ENCODE measurements at places on chromosomes 12 and 14. TPM values are rescaled to one million over a fixed set of nuclear protein-coding genes. Genes with fewer than 3 reads are reported as not detected.

DNA sequence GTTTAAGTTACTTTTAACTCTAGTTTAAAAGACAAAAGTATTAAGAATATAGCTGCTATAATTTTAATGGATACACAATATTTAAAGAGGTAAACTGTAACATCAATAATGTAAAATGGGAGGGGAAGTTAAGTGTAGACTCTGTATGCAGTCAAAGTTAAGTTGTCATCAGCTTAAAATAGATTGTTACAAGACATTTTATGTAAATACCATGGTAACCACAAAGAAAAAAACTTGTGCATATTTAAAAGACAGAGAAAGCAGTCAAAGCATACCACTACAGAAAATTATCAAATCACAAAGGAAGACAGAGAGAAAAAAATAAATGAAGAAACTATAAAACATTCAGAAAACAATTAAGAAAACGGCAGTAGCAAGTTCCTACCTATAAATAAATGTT, 73.3 kb downstream of the CEP128 start:
- no peak for DNase-seq

DNA sequence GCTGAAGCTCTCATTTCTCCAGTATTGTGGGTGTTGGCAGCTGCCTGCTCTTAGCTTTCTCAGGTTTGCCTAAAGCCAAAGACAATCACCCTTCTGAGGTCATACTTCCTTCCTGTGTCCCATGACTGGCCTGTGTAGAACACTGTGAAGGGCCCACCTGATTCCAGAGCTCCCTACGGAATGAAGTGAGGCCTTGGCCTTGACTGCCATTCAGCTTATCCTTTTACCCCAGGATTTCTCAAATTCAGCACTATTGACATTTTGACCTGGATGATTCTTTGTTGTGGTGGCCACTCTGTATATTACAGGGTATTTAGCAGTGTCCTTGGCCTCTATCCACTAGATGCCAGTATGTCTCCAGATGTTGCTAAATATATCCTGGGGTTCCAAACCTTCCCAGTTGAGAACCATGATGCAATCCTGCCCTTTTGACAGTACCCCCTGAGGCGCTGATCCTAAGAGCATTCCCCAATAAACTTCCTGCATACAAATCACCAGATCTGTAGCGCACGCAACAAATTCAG, 112.3 kb upstream of the KRR1 start:
- no peak for DNase-seq

- no peak for DNase-seq
These were observed 340.5 kb downstream of the TMTC2 start for GRCh38 chr12:83027021-83027723.

DNA sequence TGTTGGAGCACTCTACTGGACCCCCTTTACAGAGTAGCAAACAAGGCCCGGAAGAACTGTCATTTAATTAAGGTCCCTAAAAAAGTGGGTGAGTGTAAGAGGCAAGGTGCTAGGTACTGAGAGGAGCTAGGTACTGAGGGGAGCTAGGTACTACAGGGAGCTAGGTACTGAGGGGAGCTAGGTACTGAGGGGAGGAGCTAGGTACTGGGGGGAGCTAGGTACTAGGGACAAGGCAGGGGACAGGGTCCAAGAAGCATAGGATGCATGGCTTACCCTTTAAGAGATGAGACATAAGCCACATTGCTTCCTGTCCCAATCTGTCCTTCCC, 4.9 kb downstream of the KRT5 start:
- no peak for DNase-seq

GRCh38 chr12:2292560-2292959, 239.8 kb downstream of the CACNA1C start:
- DNase-seq = no peak

Gene SCNN1A
- total RNA-seq = not detected
